ENCODE measurements at places on chromosomes 13 and 19.

GRCh38 chr19:30317403-30317802, 54.8 kb upstream of the ZNF536 start:
- no peak for DNase-seq

GRCh38 chr13:41622432-41623429, 165.4 kb downstream of the RGCC start:
- DNase-seq: no peak

DNA sequence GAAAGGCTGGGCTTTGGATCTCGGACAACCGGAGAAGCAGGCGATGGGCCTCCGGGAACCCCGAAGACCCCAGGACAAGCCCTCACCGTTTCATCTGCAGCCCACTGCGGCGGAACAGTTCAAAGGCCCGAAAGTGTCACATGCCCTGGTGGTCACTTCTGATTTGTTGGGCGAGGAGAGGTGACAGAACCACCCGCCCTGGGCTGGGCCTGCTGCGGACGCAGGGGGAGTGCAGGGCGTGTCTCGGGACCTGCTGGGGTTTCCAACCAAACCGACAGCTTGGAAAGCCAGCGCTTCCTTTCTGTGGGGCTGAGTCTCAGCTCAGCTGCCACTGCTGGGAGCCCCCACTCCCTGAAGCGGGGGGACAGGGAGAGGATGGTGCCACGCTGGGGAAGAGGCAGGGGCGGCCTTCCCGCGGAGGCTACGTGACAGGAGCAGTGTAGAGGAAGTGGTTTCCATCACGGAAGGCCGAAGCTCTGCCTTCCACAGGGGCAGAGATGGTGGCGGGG, 22.8 kb upstream of the ZBTB7A start:
- DNase-seq: peak; percentile 28

DNA sequence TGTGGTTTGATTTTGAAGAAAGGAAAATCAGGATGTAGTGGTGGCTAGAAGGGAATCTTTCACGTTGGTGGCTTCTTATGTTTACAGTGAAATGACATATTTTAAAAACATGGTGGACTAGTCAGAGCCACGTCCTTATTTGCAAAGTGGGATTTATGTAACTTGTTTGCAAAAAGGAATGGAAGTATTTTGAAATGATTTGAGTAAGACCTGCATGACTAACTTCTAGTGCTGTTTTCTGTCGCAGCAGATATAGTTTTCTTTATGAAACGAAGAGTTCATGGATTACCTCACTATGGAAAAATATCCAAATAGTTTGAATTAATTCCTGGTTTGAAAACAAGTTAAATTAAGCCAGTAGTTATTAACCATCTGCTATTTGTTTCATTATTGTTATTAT, 476.5 kb downstream of the MYO16 start:
- no peak for DNase-seq

- DNase-seq: no peak
Measured at GRCh38 chr13:30751183-30751933, 16.0 kb downstream of the ALOX5AP start.

DNA sequence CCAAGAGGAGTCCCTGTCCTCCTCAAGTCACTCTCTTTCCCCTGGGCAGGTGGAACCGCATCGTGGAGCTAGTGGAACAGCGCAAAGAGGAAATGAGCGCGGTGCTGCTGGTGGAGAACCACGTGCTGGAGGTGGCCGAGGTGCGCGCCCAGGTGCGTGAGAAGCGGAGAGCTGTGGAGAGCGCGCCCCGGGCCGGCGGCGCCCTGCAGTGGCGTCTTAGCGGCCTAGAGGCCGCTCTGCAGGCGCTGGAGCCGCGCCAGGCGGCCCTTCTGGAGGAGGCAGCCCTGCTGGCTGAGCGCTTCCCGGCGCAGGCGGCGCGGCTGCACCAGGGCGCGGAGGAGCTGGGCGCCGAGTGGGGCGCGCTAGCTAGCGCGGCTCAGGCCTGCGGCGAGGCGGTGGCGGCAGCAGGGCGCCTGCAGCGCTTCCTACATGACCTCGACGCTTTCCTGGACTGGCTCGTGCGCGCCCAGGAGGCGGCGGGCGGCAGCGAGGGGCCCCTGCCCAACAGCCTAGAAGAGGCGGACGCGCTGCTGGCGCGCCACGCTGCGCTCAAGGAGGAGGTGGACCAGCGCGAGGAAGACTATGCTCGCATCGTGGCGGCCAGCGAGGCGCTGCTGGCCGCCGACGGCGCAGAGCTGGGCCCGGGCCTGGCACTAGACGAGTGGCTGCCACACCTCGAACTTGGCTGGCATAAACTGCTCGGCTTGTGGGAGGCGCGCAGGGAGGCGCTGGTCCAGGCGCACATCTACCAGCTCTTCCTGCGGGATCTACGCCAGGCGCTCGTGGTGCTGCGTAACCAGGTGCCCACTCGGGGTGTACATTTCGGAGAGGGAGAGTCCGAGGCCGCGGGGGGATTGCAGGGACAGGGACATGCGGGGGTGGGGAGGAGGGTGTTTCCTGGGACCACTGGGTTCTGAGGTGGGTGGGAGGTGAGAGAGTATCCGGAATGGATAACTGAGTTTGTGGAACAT, 52.8 kb downstream of the SPTBN4 start:
- DNase-seq: no peak
